ENCODE measurements at places on chromosomes 2 and 18. TPM values are rescaled to one million over a fixed set of nuclear protein-coding genes. Genes with fewer than 3 reads are reported as not detected.

Gene HOXD9
- 4.4 TPM for total RNA-seq

Gene DPP4
- total RNA-seq = 0.08 TPM

Gene COLEC11
- total RNA-seq = 0.51 TPM

Gene CCT4
- 406 TPM for total RNA-seq

GRCh38 chr2:27803046-27803445 is 31.5 kb downstream of the MRPL33 start:
- no peaks in the 10 kb centered on the region for H3K27me3 ChIP-seq
- H3K4me3 ChIP-seq = no peak overlapping the region
- H3K36me3 ChIP-seq = no peaks in the 10 kb centered on the region
- H3K4me1 ChIP-seq = peaks cover 29% of the 10 kb centered on the region

GRCh38 chr2:205660521-205661124 is 21.7 kb upstream of the NRP2 start:
- H3K36me3 ChIP-seq = no peaks in the 10 kb centered on the region
- DNase-seq = peak; percentile 84
- H3K4me3 ChIP-seq = peak overlapping the region; percentile 9
- peaks cover 24% of the 10 kb centered on the region for H3K4me1 ChIP-seq
- H3K27me3 ChIP-seq = no peaks in the 10 kb centered on the region
- H3K27ac ChIP-seq = peak overlapping the region; percentile 92

GRCh38 chr2:199315299-199316179 is 142.2 kb downstream of the SATB2 start:
- H3K4me1 ChIP-seq = peaks cover 4% of the 10 kb centered on the region
- H3K27ac ChIP-seq = no peak overlapping the region
- no peaks in the 10 kb centered on the region for H3K27me3 ChIP-seq
- no peak overlapping the region for H3K4me3 ChIP-seq
- peak; percentile 63 for DNase-seq
- H3K36me3 ChIP-seq = peaks cover 10% of the 10 kb centered on the region

- DNase-seq = peak; percentile 61
- peak overlapping the region; percentile 13 for H3K27ac ChIP-seq
- peak overlapping the region; percentile 66 for H3K4me3 ChIP-seq
- no peaks in the 10 kb centered on the region for H3K4me1 ChIP-seq
Measured at GRCh38 chr18:26656944-26657536, 108.7 kb upstream of the KCTD1 start.

- peak; percentile 33 for DNase-seq
- H3K4me1 ChIP-seq = peaks cover 25% of the 10 kb centered on the region
- H3K27me3 ChIP-seq = no peaks in the 10 kb centered on the region
Measured at GRCh38 chr2:181106789-181107627, 126.6 kb downstream of the UBE2E3 start.

GRCh38 chr2:231605607-231606091 is 13.0 kb downstream of the TEX44 start:
- no peaks in the 10 kb centered on the region for H3K36me3 ChIP-seq
- no peak for DNase-seq
- H3K27ac ChIP-seq = peak overlapping the region; percentile 95
- no peaks in the 10 kb centered on the region for H3K27me3 ChIP-seq
- no peak overlapping the region for H3K4me3 ChIP-seq

- H3K27ac ChIP-seq = no peak overlapping the region
- peaks cover 12% of the 10 kb centered on the region for H3K4me1 ChIP-seq
- no peak overlapping the region for H3K4me3 ChIP-seq
- no peaks in the 10 kb centered on the region for H3K27me3 ChIP-seq
- no peaks in the 10 kb centered on the region for H3K36me3 ChIP-seq
Measured at GRCh38 chr2:148653437-148653836, 8.9 kb downstream of the EPC2 start.

DNA sequence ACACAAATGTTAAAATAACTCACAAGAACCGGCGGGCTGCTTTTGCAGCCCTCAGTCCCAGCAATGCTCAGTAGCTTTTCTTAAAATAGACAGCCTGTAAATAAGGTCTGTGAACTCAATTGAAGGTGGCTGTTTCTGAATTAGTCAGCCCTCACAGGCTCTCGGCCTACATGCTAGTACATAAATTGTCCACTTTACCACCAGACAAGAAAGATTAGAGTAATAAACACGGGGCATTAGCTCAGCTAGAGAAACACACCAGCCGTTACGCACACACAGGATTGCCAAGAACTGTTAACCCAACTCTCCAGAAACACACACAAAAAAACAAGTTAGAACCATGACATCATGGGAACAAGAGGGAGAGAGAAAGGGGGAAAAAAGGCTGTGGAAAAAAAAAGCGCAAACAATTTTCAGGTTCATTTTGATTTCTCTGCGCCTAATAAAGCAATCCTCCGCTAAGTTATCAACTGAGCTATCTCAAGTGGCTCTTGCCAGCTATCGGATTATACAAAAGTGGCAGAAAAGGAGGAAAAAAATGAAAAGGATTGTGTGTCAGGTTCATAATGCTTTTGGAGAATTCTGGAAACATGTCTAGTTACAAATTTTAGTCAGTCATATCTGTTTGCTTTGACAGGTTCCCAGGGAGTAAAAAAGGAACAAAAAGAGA is 89.1 kb downstream of the ZEB2 start:
- H3K27ac ChIP-seq = peak overlapping the region; percentile 96
- peak overlapping the region; percentile 43 for H3K4me3 ChIP-seq
- H3K27me3 ChIP-seq = no peaks in the 10 kb centered on the region
- DNase-seq = peak; percentile 84
- peaks cover 43% of the 10 kb centered on the region for H3K4me1 ChIP-seq

GRCh38 chr2:132542953-132543569 is 126.5 kb downstream of the GPR39 start:
- no peaks in the 10 kb centered on the region for H3K4me1 ChIP-seq
- H3K4me3 ChIP-seq = no peak overlapping the region
- no peak overlapping the region for H3K27ac ChIP-seq

Measured in SJCRH30 (cell line).